ENCODE measurements at places on chromosomes 16 and 17.

- no peak for DNase-seq
These were observed 458 bp downstream of the GFOD2 start for GRCh38 chr16:67718668-67719047.

DNA sequence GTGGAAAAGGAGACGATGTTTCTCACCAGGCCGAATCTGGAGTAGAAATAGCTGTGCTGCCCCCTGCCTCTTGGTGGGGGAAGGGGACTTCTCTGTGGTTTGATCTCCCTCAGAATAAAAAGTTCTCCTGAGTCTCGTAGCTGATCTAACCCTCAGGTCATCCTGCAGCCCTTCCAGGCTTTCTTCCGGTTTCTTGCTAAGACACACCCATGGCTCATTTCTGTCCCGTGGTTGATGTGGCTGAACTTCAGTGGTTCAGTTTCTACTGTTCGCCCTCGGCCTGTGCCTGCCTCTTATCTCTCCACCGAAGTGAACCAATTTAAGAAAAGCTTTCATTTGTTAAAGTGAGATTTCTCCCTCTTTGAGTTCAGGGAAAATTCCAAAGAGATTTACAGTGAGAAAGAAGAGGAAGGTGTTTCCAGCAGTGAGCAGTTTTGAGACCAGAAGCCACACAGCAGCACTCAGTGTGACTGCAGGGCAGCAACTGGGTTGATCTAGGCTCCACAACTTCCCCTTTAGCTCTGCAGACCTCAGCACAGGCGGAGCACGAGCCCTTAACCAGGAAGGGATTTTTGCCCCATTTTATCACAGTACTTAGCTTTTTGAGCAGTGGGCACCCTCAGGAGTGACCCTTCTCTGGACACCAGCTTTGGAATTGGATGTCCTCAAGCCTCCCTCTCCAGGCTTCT, 34.9 kb upstream of the CACNG5 start:
- no peak for DNase-seq

- no peak for DNase-seq
These were observed 16.0 kb downstream of the GPATCH8 start for GRCh38 chr17:44487170-44487569.

GRCh38 chr17:77178563-77178962, 37.8 kb downstream of the SEC14L1 start:
- DNase-seq, result no peak

GRCh38 chr17:4657678-4658077, 16.2 kb upstream of the ALOX15 start:
- no peak for DNase-seq

GRCh38 chr17:80252871-80253270, 7.8 kb upstream of the RNF213 start:
- peak; percentile 85 for DNase-seq

GRCh38 chr16:81755915-81756614, 23.0 kb upstream of the PLCG2 start:
- no peak for DNase-seq

DNA sequence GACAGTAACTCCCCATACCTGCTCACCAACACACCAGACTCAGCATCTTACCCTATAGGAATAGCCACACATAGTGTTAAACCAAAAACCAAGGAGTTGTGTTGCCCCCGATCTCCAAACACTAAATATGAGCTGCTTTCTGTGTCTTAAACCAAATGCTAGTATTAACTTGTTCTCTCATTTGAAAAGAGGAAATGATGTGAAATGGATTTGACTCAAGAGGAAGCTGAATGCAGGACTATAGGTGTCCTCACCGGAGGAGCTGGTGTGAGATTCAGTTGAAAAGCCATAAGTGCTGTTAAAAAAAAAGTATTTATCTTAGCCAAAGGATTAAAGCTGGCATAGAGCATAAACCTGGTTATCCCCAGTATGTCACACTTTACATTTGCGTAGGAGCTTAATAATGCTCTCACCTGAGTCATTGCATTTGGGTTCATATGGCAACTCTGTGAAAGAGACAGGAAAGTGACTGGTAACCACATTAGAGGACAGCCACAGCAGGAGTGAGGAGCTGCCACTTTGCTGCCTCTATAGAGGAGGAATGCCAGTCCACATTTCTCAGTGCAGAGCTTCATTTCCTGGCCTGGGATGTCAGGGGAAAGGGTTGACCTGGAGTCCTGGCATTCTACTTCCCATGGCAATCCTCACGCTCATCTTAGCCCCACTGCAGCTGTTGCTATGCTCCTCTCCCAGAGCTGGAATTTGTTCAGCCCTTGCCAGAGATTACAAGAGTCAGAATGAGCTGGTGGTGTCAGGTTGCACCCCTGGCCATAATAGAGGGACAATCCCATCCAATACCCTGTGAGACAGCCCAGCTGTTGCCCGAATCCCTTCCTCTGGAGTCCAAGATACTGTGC, 143.3 kb upstream of the ANKFN1 start:
- no peak for DNase-seq

DNA sequence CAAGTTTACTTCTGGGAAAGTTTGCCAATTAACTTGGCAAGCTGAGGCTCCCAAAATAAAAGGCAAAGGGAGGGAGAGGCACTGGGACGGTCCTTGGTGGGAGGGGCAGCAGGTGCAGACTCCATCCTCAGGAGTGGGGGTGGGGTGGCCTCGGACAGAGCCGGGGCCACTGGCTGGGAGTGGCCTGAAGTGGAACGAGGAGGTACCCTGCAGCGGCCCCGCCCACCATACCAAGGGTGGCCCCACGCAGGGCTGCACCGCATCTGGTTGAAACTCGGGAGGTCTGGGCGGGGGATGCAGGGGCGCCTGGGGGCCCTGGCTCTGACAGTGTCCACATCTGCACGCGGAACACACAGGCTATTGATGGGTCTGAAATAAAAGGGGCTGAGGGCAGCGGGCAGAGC, 42.4 kb upstream of the SLC38A10 start:
- no peak for DNase-seq

DNA sequence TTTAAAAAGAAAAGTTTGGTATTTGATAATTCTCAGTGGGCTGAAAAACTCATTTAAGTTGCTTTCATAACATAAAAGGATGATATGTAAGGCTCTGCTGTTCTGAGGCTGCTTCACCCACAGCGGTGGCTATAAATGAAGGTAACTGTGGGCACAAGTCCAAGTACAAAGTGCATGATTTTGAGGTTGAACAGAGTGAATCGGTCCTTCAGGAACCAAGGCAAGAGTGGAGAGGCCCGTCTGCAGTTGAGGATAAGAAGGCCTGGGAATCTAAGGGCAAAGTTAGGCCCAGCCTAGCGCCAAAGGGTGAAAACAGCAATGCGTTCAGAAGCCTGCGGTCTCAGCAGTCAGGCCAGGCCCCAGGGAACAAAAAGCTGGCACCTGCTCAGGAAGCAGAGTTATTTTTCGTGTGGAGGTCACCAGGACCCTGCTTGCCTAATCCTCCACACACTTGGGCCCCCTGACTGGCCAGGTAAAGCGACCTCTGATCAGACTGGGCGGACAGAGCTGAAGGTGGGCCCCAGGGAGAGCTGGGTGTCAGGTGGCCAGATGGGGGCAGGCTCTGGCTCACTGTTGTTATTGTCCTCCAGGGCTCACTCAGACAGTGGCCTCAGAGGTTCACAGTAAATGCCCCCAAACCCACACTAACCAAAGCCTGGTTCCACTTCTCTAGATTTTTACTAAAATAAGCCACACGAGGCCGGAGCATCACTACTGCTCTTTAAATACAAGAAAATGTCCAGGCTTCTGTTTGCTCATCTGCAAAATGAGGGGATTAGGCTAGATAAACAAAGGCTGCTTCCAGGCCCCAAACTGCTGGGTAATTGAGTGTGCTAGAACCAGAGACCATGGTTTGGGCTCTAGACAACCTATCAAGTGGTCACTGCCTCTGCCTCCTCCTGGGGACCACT, 46.5 kb downstream of the TEX2 start:
- no peak for DNase-seq

DNA sequence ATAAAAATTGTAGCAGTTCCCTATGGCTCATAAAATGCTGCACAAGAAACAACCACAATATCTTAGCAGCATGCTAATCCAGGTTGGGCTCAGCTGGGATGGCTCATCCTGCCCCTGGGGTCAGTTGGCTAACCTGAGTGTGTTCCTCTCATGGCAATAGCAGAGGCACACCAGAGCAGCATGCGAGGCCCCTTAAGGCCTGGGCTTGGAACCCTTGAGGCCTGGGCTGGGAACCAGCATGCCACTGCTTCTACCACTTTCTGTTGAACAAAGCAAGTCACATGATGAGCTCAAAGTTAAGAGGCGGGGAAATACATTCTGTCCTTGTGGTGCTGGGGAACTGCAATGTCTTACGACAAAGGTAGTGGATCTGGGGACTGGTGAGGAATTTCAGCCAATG, 154.4 kb upstream of the FOXF1 start:
- no peak for DNase-seq

DNA sequence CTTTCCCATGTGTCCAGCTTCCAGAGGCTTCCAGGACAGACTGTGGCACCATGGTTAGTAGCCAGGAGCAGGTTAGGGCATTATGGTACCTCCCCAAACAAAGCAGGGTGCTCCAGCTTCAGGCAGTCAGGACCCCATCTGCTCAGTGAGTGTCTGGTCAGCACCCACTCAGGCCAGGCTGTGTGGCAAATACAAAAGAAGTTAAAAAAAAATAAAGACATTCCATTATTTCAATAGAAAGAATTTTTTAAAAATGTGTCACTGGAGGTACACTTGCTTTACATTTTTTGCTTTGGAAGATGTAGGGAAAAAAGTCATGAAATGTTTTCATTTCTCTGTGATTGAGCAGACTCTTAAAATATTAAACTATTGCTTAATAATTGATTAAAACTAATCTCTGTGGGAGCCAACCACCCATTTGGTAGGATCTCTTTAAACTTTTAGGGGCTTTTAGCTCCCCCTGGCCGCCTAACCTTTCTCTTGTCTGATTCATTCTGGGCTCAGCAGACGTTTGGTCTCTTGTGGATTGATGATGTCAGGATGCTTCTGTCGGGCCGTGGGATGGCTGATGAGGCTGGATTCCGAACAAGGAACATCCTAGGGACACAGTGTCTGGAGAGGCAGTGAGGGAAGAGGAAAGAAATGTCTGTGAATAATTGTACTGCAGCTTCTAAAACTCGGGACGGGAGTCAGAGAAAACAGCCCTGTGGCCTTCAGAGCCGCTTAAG, 28.4 kb upstream of the NPTX1 start:
- no peak for DNase-seq

GRCh38 chr17:50214976-50215760, 13.7 kb upstream of the COL1A1 start:
- no peak for DNase-seq

- DNase-seq, result no peak
These were observed 35.4 kb upstream of the CDH15 start for GRCh38 chr16:89135971-89136765.

GRCh38 chr17:7262935-7263800, 890 bp upstream of the CLDN7 start:
- no peak for DNase-seq

DNA sequence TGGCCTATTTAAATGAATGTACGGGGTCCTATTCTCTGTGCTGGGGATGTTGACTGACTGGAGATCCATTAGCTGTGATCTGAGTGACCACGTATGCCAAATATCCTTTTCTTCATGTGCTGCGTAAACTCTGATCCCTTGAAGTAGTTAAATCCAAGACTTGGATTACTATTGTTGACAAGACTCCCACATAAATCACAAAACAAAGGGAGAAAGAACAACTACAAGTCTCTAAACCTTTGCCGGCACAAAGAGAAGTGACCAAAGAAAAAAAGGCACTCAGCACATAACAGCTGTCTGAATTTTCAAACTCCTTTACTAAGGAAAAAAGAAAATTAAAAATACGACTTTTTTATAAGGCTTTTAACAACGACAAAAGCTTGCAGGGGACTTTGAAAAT, 559.9 kb upstream of the CDH8 start:
- DNase-seq, result no peak

DNA sequence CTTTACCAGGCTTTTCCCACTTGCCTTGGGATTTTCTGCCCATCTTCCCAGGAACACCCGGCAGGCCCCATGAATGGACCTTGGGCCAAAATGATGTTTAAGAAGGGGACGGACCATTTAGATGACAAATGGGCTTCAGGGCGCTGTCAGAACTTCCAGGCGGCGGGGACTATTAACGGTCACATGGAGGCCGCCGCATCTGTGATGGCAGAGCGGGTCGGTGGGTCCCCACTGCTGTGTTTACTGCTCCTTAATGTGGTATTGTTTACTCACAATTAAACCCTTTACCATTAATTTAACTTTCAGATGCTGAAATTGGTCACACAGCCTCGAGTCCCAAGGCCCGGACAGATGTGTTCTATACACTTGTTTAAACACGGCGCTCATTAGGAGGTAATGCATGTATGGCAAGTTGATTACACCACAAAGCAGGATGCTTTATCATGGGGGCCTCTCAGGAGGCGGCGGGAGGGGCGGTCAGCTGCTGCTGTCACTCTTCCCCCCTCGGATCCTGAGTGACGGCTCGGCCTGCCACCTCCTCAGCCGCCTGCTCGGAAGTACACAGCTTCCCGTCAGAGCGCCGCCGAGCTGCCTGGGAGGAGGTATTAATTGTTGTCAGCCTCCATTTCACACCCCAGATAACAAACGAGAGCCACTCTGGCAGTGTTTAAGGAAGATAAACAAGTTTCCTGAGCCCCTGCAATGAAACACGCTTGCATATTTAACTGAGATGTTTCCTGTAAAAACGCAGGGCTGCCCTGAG, 83.9 kb upstream of the IRX3 start:
- no peak for DNase-seq

- no peak for DNase-seq
These were observed 148.5 kb upstream of the WSCD1 start for GRCh38 chr17:5921512-5922282.

DNA sequence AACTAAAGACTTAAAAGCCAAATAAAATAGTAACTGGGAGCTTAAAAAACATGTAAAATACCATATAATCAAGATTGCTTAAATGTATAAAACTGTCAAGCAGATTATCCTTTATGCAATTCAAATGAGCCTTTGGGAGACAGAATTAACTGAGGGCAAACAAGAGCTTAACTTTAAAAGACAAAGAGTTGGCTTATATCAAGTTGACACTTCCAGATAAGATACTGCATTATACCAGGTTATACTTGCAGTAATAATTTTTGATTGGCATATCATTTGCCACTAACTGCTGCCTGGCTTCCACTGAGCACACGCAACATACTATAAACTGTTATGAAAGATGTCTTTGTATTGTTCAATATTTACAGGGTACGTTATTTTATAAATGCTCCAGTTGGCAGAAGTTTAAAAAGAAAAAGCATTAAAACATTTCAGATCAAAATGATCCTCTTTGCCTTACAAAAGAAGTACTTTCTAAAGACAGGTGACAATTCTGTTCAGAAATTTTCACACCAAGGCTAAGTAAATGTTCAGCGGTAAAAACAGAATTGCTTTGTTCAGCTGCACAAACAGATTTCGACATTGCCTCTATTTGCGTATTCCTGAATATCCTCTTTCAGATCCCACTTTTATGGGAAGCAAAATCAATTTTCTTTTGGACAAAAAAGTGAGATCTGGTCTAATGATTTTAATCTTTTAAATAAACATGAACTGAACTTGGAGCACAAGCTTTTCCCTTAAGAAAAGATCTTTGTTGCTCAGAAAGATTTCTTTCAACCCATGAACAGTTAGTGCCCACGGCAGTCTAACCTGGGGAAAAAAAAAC, 50.7 kb downstream of the TOX3 start:
- DNase-seq, result no peak

- DNase-seq, result no peak
These were observed 188.2 kb upstream of the ANKFN1 start for GRCh38 chr17:55965051-55965450.

All from CD4-positive, alpha-beta T cell treated with Interleukin-1 beta for 1 hour (primary cell).